ENCODE measurements at places on chromosomes 1 and 21. TPM values are rescaled to one million over a fixed set of nuclear protein-coding genes. Genes with fewer than 3 reads are reported as not detected.

DNA sequence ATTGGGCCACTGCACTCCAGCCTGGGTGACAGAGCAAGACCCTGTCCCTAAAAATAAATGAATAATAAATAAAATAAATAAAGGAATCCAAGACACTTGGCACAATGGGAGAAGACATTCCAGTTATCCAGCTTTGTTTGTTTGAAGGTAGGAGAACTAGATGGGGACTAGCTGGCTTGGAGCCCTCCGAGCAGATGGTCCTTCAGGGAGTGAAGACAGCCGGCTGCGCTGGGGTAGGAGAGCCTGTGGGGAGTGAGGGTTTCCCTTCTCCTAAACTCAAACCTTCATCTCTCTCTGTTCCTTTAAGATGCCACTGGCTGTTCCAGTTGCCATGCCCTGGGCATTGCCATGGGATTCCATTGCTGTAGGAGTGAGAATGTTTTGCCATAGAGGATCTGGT, 120.6 kb downstream of the NAV1 start:
- DNase-seq: no peak

DNA sequence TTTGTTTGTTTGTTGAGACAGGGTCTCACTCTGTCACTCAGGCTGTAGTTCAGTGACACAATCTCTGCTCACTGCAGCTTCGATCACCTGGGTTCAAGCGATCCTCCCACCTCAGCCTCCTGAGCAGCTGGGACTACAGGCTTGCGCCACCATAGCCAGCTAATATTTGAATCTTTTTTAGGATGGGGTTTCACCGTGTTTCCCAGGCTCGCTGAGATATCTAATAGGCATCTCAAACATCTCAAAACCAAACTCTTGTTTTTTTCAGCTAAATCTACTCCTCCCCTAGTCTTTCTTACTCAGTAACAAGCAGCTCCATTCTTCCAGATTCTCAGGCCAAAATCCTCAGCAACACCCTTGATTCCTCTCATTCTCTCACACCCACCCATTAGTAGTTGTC, 22.0 kb upstream of the SRRM1 start:
- no peak for DNase-seq

DNA sequence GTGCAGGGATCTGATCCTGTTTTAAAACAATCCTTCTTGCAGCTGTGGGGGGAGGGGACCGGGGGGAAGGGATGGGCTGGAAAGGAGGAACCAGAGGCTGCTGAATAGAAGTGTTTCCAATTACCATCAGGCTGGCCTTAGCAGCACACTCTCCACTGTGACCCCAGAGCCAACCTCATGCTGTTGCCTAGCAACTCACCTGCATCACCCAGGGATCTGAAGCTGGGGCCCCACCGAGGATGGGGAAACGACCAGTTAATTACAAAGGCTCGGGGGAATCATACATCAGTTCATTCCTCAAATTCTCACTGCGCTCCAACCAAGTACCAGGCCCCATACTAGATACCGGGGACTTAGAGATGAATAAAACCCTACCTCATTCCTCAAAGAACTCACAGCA, 11.9 kb upstream of the GPX7 start:
- no peak for DNase-seq

- no peak for DNase-seq
Observed at GRCh38 chr1:34980715-34981114, 4.4 kb downstream of the TMEM35B start.

DNA sequence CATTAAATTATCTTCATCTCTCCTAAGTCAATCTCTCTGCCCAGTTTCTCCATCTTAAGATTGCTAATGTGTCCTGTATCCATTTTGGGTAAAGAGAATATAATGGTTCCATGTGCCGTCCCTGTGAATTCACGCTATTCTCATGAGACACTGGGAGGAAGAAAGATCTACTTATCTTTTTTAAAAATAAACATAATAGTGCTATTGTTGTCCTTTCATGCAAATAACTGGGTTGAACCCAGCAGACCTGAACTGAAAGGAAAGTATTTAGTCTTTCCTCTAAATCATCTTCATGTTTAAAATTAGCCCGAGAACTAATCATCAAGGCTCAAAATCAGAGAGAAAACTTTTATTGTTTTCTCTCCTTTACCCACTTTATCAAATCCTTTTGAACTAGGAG, 22.4 kb downstream of the SLAMF1 start:
- no peak for DNase-seq

- DNase-seq: no peak
Observed at GRCh38 chr1:98988904-98989555, 15.6 kb downstream of the PLPPR5 start.

- DNase-seq: no peak
Observed at GRCh38 chr1:60894130-60894529, 188.2 kb upstream of the NFIA start.

DNA sequence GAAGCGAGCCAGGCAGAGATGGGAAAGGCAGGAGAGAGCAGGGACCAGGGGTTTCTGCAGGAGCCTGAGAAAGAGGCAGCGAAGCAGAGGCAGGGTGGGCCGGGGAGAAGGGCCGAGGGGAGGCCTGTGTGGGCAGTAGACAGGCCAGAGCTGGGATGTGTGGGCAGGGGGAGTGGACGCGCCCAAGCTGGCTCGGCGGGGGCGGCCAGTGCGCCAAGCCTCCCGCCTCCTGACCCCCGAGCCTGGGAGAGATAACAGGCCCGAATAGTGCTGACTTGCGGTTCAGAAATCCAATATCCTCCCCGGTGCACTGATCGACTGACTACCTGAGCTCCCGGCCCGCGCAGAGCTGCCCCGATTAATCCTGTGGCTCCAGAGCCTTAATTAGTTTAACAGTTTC, 41.9 kb downstream of the AHDC1 start:
- DNase-seq: no peak

DNA sequence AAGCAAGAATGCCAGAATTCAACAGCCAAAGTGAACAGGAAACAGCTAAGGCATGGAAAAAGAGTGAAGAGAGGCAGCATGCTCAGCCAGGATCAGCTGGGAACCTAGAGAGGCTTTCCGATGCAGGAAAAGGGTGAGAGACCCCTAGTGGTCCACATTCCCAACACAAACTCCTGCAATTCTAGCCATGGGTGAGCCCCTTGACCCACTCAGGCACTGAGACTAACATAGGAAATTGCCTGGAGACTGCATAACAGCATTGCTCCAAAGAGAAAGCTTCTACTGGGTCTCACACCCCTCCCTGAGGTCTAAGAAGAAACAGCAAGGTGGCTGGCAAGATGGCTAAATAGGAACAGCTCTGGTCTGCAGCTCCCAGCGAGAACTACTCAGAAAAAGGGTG, 123.2 kb downstream of the LHX8 start:
- DNase-seq: no peak

DNA sequence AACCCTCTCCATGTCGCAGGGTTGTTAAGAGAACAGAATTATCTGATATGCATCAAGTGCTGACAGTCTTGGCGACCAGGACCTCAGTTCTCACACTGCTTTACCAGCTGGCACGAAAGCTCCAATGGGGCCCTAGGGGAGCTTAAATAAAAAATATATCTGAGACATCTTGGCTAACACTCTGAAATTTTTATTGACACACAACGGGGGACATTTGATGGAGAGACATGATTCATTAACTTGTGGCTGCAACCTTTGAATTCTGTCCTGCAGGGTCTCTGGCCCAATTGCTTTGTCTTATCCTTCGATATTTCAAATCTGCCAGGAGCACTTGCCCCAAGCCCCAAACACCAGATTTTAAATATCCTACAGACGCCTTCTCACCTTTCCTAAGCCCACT, 567.0 kb downstream of the AJAP1 start:
- no peak for DNase-seq

DNA sequence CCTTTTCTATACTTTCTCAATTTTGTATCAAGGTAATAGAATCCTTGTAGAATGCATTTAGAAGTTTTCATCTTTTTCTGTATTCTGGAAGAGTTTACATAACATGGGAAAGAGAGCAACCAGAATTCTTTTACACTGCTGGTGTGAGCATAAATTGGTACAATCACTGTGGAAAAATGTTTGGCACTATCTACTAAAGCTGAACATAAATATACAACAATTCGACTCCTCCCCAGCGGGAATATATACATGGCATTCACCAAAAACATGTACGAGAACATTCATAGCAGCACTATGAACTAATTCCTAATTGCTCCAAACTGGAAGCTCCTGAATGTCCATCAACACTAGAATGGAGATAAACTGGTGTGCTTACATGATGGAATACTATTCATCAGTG, 1.8 kb upstream of the ACBD6 start:
- DNase-seq: no peak

DNA sequence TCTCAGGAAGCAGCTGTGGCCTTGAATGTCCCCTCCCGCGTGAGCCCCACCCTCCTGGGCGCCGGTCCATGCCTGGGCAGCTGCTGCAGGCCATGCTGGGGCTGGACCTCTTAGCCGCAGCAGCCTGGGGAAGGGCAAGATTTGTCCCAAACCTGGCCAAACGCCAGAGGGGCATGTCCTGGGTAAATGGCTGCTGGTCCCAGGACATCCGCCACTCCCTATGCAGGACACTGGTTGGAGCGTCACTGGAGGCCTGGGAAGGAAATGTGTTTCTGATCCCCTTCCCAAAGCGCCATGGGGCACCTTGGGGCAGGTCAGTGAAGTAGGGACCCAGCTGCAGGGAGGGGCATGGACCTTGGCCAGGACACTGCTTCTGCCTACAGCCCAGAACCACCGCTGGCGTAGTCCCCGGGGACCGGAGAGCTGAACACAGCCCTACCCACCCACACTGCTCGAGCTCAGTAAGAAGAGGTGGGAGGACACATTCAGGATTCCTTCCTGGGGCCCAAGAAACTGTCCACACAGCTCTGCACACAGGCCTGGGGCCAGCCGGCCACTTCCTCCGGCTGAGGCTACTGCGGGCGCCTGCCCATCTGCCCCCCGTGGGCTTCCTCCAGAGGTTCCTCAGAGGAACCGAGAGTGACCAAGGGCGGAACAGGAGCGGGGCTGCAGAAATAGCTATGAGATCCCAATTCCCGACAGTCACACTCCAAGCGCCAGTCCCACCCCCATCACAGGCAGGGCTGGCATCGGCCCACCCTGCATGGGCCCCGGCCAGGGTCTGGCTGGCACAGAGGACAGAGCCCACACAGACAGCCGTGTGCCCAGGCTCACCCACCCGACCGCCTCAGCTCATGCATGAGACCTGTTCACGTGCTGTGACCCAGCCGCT, 10.8 kb upstream of the PLEKHG5 start:
- no peak for DNase-seq

- no peak for DNase-seq
Observed at GRCh38 chr1:232447125-232447524, 182.8 kb downstream of the SIPA1L2 start.

- peak; percentile 35 for DNase-seq
Observed at GRCh38 chr1:230167419-230167852, 100.4 kb downstream of the GALNT2 start.

- no peak for DNase-seq
Observed at GRCh38 chr1:107657356-107657755, 307.6 kb downstream of the VAV3 start.

DNA sequence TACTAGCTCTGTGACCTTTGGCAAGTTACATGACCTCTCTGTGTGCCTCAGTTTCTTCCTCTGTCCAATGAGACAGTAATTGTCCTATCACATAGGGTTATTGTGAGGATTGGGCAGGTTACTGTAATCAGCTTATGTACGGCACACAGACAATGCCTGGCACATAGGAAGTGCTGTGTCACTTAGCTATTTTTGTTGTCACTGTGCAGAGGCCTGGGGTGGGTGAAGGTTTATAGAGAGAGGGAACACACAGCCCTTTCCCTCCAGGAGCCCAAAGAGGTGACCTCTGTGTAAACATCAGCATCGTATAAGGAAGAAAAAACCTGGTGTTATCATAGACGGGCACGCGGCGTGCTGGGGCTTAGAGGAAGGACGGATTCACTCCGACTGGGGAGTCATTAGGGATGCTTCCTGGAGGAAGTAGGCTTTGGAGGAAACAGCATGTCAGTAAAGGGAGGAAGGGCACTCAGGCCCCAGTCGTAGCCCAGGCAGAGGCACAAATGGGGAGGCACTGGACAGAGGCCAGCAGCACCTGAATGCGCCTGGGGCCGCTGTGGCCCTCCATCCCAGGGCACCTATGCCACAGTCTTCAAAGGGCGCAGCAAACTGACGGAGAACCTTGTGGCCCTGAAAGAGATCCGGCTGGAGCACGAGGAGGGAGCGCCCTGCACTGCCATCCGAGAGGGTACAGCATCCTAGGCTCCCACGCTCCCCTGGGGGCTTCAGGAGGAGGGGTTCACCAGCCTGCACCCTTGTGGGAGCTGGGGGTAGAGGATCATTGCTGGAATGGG, 21.2 kb downstream of the CDK18 start:
- no peak for DNase-seq

DNA sequence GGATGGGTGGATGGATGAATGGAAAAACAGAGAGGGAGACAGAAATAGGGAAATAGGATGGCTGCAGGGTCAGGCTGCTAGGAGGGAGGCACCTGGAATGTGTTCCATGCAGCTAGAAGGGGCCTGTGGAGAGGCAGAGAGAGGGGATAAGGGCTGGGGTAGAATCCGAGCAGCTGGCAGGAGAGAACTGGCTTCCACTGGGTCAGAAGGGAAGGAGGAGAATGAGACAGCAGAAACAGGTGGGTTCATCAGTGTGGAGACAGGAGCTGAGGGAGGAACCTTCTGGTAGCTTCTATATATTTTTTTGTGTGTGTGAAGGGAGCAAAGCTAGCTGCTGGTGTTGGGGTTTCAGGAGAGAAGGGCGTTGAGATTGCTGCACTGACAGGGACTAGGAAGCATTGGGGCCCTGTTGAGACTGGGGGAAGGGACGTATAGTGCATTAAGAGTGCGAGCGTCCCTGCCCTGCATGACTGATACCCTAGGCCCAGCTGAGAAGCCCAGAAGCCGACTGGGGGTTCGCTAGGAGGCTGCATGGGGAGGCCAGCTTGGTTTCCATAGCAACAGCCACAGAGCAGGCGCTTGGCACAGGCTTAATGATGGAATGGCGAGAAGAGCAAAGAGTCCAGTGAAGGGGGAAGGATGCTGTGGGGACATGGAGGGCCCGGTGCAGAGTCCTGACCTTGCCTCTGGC, 14.8 kb upstream of the KIF21B start:
- DNase-seq: no peak

- DNase-seq: no peak
Observed at GRCh38 chr1:26391450-26391849, 18.9 kb upstream of the ZNF683 start.

- no peak for DNase-seq
Observed at GRCh38 chr1:178284058-178284457, 190.2 kb downstream of the RASAL2 start.

DNA sequence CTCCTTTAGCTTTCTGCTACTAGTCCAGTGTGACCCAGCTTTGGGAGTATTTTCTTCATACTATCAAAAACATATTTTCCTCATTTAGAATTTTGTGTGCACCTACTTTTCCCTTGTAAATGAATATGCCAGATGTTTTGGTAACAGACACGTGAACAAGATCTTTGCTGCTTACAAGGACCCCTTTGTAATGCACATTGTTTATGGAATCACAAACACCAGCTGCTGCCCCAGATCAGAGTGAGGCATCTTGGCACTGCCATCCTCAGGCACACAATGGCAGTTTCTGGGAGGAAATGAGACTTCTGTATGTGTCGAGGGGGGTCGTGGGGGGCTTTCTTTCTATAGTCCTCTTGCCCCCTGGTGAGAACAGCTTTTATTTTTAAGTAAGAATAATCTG, 115.7 kb downstream of the RGL1 start:
- DNase-seq: no peak

- DNase-seq: no peak
Observed at GRCh38 chr1:232863544-232864275, 58.5 kb downstream of the MAP10 start.

The CHIA gene
- 0.05 TPM for polyA plus RNA-seq

The PEAR1 gene
- polyA plus RNA-seq: 7.1 TPM

The PRAMEF17 gene
- not detected for polyA plus RNA-seq

The VHLL gene
- polyA plus RNA-seq: 0.19 TPM

The EPHA10 gene
- 2.7 TPM for polyA plus RNA-seq

The SPRR2E gene
- not detected for polyA plus RNA-seq

The SPRR2G gene
- polyA plus RNA-seq: not detected

The ADAM30 gene
- not detected for polyA plus RNA-seq

The NBPF26 gene
- 4.7 TPM for polyA plus RNA-seq

The RIPPLY3 gene
- polyA plus RNA-seq: 0.26 TPM

Data from pancreas (tissue), 10 donors.